ENCODE measurements at places on chromosomes 2 and 18.

- DNase-seq: no peak
These were observed 172.0 kb downstream of the INHBB start for GRCh38 chr2:120517751-120518469.

DNA sequence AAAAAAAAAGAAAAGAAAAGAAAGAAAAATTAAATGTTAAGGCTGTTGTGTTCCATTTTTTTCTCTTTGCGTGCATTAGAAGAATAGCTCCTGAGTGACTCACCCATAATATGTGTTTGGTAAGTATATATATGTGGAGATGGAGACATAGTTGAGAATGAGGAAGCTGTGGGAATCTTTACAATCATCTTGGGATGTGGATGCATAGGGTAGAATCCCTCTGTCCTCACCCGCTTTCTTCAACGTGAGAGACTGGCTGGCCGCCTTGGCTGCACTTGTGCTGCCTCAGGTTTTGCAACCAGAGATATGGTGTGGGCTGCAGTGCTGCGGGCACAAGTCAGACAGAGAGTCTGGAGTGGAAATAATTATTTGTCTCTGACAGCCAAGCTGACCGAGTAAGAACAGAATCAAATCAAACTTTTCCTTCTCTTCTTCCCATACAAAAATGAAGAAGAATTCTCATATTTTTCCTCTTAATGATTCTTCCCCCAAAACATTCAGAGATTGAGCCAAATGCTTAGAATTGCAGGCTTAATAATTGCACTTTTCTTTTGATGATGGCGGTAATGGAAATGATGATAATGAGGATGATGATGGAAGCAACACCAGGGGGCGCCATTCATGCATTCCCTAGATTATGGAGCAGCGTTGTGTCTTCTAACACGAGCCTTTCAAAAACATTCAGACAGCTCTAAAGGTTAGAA, 48.5 kb downstream of the SERPINB7 start:
- DNase-seq: no peak

DNA sequence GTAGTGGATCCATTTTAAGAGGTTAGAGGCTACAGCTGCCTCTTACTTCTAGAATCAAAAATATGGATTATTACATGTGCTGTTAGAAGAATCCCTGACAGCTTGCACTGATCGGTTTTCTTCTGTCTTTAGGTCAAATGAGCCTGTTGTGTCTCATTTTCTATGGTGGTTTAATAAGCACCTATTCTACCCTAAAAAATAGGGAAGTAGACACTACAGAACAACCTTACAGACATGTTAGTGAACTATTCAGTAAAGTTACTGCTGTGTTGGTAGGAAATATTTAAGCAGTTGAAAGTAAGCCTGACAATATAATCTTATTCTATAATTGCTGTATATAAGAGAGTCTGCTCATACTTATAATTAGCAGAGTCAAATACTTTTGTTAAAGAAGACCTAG, 168.5 kb upstream of the NOSTRIN start:
- no peak for DNase-seq

DNA sequence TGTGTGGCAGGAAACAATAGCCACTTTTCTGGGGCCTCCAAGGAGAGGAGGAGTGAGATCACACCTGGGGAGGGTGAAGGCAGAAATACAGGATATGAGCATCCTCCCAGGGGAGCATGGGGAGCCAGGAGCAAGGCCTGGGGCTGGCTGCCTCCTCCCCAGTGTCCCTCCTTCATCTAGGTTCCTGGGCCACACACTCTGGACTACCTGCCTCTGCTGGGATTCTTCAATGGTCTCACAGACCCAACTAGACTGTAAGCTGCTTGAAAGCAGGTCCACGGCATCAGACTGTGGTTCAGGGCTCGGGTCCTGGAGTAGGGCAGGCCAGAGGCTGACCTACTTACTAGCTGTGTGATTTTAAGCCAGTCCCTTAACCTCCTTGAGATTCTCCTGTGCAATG, 94.0 kb downstream of the MCFD2 start:
- DNase-seq: no peak

DNA sequence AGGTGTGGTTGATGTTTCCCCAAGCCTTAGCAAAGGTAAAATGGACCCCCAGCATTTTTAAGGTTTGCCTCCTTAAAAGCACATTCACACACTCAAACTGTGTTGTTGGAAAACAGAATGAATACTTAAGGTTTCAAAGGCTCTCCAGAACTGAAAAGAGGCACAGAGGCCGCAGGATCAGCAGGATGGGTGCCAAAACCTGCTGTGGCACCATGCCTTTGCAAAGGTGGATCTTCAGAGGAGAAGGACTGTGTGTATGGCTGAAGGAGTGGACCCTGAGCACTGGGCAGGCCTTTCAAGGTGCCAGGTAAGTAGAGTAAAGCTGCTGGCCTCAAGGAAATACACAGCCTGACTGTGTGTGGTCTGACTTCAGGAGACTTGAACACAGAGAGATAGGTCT, 127.3 kb downstream of the XRCC5 start:
- no peak for DNase-seq

DNA sequence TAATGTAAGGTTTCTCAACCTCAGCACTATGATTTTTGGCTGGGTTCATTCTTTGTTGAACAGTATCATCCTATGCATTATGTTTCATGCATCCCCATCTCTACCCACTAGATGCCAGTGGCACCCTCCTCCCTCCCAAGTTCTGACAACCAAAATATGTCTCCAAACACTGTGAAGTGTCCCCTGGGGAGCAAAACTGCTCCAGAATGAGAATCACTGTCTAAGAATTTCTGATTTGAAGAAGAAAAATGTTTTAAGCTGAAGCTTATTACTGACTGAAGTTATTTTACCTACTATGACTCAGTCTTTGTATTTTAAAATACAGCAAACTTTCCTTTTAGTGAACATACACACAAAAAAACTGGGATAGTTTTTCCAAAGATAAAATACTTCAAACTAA, 3.4 kb downstream of the THADA start:
- DNase-seq: no peak

GRCh38 chr18:1049173-1049572, 144.5 kb downstream of the ADCYAP1 start:
- no peak for DNase-seq

DNA sequence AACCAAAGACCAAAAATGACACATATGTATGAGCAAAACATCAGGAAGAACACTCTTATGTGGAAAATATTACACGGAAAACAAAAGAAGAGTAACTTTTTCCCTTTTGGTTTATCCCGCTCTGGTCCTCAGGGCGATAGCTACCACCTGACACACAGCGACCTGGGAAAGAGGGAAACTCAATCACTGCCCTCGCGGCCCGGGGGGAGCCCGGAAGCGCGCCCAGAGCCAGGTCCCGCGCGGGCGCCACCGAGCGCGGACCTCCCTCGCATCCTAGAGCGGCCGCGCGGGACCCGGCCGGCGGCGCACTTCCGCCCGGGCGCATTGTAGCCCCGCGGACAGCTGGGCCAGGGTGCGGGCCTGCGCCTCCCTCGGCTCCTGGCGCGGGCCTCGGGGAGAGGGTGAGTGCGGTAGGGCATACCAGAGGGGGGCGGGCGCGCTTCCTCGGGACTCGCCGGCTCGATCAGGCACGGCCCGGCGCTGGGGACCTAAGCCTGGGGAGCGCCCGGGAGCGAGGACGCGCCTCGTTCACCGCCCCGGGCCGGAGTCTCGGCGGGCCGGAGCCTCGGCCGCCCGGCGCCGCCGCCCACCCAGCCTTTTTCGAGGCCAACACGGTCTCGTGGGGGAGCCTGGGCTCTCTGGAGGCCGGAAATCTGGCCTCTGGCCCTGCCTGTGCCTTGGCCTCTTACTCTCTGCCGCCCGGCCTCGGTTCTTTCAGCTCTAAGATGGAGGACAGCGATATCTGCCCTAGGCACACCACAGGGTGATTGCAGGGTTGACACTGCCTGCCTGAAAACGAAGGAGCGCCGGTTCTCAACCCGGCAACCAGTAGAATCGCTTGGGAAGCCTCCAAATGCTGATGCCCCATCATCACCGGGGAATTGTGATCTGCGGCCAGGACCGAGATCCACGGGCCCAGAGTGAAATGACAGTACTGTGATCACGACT, at the start of gene ELAC1:
Gene ELAC1, plus strand, starts transcription at position 327 of the 948 bp plus-strand sequence. CDS start 6,365 bp downstream, outside the sequence.
- peak; percentile 36 for DNase-seq

DNA sequence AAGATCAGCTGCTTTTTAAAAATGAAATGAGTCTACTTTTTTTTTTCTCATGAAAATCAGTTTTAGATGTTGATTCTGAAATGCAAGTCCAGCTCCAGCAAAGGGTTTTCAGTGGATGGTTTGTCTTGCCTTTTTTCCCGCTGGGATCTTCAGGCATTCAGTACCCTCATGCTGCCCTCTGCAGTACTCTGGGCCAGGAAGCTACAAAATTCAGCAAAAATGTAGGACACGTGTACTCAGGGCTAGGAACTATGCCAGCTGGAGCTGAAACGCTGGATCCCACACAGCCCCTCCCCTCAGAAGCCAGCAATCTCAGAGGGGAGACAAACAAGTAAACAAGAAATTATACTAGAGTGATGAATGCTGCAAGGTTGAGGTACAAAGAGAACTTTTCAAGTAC, 97.3 kb downstream of the MMADHC start:
- DNase-seq: no peak

GRCh38 chr2:213958086-213958485, 452.8 kb upstream of the VWC2L start:
- no peak for DNase-seq

DNA sequence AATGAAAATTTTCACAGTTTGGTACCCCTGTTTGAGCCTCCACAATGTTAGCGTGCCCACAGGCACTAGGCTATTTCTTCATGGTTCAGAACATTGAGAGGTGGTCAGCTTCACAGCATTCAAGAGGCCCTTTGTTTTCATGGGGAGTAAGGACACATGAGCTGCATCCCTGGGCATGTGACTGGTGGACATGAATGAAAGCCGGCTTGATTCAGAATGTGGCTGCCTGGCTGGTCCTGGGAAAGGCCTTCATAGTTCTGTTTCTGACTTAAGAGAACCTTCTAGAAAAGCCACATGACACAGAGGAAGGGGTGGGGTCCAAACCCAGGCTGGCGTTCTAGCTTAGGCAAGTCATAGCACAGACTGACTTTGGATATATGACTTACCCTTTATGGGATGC, 420.6 kb downstream of the CMPK2 start:
- DNase-seq: no peak

DNA sequence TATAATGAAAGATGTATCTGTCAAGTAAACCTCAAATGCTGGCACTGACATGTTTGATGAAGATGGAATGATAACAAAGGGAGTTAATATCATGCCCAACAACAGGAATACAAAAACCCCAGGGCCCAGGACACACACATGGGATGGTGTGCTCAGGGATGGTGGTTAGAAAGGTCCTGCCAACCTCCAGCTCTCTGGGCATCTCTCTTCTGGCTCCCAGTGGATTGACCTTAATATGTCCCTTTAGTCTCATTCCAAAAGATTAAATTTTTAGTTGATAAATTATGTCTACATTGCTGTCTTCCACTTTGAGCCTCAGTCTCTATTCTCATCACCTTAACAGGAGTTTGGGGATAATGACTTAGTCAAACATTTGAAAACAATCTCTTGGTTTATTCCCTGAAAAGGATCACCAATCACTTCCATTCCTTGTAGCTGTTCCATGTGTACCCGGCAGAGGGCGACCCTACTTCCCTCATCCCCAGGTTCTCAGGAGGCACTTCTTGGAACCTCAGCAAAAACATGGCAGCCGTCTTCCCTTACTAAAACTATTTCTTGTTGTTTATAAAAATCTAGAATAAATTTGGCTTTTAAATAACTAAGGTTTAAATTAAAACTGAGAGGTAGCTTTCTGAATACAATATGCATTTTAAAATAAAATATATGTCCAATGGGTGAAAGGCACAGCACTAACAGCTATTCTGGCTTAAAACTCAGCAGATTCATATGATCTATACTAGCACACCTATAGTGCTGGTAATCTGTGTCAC, 29.6 kb downstream of the MCEE start:
- DNase-seq: no peak

GRCh38 chr2:85551698-85552678, 9.3 kb downstream of the GGCX start:
- peak; percentile 82 for DNase-seq

- DNase-seq: no peak
These were observed 6.0 kb upstream of the DTNA start for GRCh38 chr18:34704074-34704473.

DNA sequence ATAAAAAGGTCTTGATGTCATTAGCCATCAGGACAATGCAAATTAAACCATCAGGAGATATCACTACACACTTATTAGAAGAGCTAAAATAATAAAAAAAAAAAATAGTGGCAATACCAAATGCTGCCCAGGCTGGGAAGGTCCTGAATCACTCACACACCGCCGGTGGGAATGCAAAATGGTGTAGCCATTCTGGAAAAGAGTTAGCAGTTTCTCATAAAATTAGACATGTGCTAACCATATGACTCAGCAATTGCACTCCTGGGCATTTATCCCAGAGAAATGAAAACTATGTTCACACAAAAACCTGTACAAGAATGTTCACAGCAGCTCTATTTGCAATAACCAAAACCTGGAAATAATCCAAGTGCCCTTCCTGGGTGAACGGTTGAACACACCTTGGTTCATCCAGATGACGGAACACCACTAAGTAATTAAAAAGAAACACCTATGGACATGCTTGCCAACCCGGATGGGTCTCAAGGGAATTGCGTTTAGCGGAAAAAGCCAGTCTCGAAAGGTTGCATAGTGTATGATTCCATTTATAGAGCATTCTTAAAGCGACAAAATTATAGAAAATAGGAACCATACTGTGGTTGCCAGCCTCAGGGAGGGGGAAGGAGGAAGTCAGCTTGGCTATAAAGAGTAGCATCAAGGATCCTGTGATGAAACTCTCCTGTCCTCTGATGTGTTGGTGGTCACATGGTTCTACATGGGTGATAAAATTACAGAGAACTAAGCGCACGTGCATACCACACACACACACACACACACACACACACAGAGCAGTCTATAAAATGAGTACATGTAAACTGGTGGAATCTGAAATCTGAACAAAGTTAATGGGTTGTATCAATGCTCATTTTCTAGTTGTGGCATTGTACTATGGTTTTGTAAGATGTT, 4.6 kb downstream of the MBP start:
- no peak for DNase-seq

DNA sequence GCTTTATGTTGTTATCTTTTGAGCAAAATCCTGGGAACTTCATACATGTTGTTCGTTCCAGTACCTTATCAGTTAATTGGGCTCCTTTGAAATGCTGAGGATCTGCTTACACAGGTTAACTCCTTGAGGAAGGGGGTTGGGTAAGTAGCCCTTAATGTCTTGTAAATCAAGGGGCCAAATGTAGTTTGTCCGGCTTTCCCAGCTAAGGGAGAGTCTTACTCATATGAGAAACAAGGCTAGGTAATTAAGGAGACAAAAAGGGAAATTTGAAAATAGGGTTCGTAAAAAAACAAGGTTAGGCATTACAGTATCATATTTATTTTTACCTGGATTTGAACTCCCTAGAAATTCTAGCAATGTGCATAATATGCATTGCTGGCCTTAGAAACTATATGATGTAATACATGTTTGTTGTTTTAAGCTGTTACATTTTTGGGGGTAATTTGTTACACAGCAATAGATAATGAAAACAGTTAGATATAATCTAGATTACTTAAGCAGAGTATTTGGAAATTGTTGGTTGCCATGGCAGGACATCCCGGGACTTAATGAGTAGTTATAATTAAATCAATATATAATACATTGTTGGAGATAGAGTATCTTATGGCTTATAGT, 30.9 kb upstream of the RNF149 start:
- no peak for DNase-seq

GRCh38 chr18:45686891-45687611, 36.9 kb upstream of the SLC14A1 start:
- peak; percentile 23 for DNase-seq

GRCh38 chr2:64153811-64154210, 9.6 kb upstream of the PELI1 start:
- no peak for DNase-seq

Measured in stimulated activated CD8-positive, alpha-beta memory T cell treated with anti-CD3 and anti-CD28 coated beads, Interleukin-7, amount 100 ng/mL, for 1 hour (primary cell).